Endothelial cell (in vitro differentiated cells): ENCODE measurements at places on chromosomes 7 and 10.
A peak's percentile ranks its signal among the peaks of the same experiment; 100 is the strongest.

DNA sequence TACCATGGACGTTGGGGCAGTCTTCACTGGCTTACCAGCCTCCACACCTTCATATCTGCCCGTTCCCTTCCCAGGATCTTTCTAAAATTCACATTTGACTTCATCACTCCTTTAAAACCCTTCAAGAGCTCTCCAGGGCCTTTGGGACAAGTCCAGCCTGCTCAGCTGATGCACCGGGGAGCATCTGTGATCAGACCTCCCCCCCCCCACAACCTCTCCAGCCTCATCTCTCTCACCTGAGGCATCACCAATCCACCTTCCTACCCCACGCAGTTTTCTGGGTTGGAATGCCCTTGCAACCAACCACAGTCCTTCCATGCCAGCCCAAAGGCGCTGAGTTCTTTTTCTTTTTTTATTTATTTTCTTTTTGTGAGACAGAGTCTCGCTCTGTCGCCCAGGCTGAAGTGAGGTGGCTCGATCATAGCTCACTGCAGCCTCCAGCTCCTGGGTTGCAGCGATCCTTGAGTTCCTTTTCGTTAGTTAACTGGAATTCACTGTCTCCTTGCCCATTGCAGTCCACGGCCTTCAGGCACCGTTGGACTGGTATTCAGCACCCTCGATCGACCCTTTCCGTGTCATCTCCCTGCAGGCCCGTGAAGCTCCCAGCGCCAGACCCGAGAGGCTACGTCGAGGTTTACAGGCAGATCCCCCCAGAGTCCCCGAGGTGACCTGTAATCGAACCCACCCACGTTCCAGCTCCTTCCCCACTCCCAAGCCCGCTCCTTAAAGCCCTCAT is 654 bp downstream of the ALKBH4 start:
- no peak for DNase-seq

- DNase-seq: no peak
These were observed 146.8 kb downstream of the CALN1 start for GRCh38 chr7:72265071-72265904.

GRCh38 chr10:131620314-131620713 is 280.5 kb upstream of the PPP2R2D start:
- DNase-seq: no peak

- DNase-seq: no peak
These were observed 90.8 kb downstream of the DPY19L1 start for GRCh38 chr7:34946486-34946885.

GRCh38 chr10:75342397-75342796 is 59.2 kb downstream of the ZNF503 start:
- DNase-seq: no peak

GRCh38 chr10:7457478-7458316 is 46.9 kb upstream of the SFMBT2 start:
- DNase-seq: no peak

GRCh38 chr10:49172061-49172776 is 16.0 kb downstream of the TMEM273 start:
- no peak for DNase-seq

- DNase-seq: no peak
These were observed 96.6 kb downstream of the CCNY start for GRCh38 chr10:35432781-35433338.

GRCh38 chr10:30701451-30702173 is 72.1 kb upstream of the LYZL2 start:
- no peak for DNase-seq

DNA sequence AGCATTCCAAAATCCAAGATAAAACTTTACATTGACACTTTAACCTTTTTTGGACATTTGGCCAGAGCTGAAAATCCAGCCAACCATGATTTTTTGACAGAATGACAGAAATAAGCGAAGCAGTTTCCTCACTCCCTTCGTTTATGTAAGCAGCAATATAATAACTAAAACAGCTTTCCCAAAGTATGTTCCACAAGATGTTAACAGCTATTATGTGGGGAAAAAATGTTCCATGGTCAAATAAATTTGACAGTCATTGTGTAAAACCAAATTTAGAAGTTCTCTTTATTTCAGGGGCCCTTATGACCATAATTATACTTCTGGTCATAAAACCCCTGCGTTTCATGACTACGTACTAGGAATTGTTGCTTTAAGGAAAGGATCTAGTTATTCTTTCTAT is 416.5 kb downstream of the MAGI2 start:
- DNase-seq: no peak

- DNase-seq: peak; percentile 97
These were observed at the start of gene CFAP58 for GRCh38 chr10:104353325-104354048. Gene CFAP58 (plus strand): TSS chr10:104353833. CDS start chr10:104353898, 65 bp downstream.

- no peak for DNase-seq
These were observed 608.9 kb downstream of the CNTNAP2 start for GRCh38 chr7:146725520-146725919.

- DNase-seq: no peak
These were observed 40.5 kb upstream of the COMTD1 start for GRCh38 chr10:75276069-75276872.

GRCh38 chr7:131605280-131605878 is 49.0 kb upstream of the PODXL start:
- no peak for DNase-seq

- no peak for DNase-seq
These were observed 134.1 kb downstream of the SPAG6 start for GRCh38 chr10:22479419-22479818.

GRCh38 chr7:2523461-2523936 is 3.9 kb downstream of the LFNG start:
- DNase-seq: no peak

GRCh38 chr10:80356989-80357850 is 639 bp downstream of the DYDC2 start:
- DNase-seq: peak; percentile 24

DNA sequence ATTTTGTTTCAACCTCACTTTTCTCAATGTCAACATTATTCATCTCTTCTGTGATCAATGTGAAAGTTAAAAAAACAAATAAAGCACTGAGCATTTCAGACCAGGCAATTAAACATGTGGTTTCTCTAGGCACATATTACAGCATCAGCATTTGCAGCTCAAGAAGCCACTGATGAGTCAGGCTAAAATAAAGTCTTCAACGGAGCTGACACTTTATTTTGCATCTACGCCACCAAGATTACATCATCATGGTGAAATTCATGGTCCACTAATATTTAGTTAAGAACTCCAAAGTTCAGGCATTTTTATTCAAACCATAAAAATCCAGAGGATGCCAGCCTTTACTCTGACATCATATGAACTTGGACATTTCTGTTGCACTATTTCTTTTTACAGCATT is 33.0 kb downstream of the MAGI2 start:
- no peak for DNase-seq

- no peak for DNase-seq
These were observed 144.7 kb downstream of the GRK5 start for GRCh38 chr10:119352042-119352441.

GRCh38 chr10:93218386-93218785 is 144.7 kb downstream of the CYP26A1 start:
- DNase-seq: no peak

DNA sequence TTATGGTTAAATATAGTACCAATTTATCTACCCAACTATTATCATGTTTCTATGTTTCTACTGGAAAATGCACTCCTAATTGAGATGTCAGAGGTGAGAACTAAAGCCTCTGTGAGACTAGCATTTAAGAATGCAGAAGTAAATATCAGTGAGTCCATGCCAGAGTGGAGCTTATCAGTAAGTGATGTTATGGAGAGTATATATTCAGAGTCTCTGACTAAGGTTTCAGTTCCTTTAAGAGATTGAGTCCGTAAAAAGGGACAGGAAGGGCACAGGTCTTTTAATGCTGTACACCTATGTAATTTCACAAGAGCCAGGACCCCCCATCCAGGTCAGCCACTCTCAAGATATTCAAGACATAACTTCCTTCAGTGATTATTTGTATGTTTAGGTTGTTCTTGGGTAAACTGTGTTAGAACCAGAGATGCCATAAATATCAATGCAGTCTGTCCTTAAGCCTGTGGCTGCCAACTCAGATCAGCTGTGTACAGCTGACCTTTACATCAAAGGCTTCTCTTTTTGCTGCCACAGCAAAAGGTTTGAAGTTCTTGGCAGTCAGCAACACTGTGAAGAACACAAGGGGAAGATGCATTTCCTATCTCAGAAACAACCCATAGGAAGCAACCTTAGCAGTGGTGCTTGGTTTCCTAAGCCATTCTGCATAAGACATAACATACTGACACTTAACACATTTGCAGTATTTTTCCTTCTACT is 244.8 kb downstream of the BICC1 start:
- DNase-seq: no peak
